ENCODE measurements at places on chromosomes 3 and 15. TPM values are rescaled to one million over a fixed set of nuclear protein-coding genes. Genes with fewer than 3 reads are reported as not detected.

Gene WNT7A
- total RNA-seq = not detected

Gene PLD1
- total RNA-seq = 1.1 TPM

Gene LDHAL6B
- not detected for total RNA-seq

Gene IGSF10
- 0.32 TPM for total RNA-seq

DNA sequence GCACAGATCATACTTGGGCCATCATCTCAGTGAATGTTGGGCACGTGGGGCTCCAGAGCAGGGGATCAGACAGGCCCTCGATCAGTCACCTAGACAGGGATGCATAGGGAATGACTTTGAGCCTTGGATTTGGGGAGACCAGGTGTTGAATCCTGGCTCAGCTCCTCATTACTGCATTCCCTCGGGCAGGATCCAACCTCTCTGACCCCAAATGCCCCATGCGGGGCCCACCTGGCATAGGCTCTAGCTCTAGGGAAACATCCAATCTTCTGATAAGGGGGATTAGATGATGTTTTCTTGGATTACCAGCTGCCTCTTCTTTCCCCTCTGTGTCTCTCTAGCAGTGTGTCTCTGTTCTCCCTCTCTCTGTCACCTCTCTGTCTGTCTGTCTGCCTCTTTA, 22.7 kb downstream of the LOXL1 start:
- DNase-seq = no peak

DNA sequence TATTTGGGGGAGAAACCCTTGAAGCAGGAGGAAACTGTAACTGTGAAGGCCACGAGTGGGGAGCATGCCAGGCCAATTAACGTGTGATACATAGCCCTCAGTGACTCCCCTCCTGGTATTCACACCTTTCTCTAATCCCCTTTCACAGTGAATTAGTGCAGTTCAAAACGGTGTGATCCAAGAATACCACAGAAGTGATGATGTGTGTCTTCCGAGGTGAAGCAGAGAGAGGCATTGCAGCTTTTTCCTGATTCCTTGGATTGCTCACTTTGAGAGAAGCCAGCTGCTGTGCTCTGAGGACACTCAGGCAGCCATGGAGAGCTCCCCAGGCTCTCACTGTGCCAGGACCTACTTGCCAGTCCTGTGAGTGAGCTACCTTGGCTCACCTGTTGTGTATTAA, 17.3 kb downstream of the NIPA2 start:
- DNase-seq = no peak

- DNase-seq = no peak
Observed at GRCh38 chr3:76815561-76815960, 224.3 kb upstream of the ROBO2 start.

Gene INSYN1
- total RNA-seq = 0.29 TPM

Gene SLC2A2
- not detected for total RNA-seq

Gene SMAD6
- 2.4 TPM for total RNA-seq

Gene TRPM1
- total RNA-seq = not detected

GRCh38 chr15:59116141-59116540, 11.2 kb downstream of the CCNB2 start:
- DNase-seq = no peak

- DNase-seq = no peak
Observed at GRCh38 chr3:138513090-138513843, 78.9 kb downstream of the ESYT3 start.

Gene ASB14
- total RNA-seq = not detected

Gene DNAH12
- total RNA-seq = 0.77 TPM

DNA sequence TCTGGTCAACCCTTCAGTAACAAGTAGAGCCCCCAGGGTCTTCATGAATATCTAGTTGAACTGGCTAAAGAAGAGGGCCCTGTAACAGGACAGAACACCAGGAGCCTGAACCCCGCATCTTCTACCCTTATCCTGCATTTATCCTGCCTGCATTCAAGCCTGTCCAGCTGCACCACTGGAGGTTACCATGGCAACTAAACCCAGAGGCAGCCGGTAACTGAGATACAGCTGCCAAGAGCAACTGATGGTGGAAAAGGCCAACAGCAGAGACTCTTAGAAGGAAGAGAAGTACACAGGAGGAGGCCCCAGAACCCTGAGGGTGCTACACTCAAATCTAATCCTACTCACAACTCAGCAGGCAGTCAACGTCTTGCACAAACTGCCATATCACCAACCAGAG, 3.7 kb upstream of the PRKAR2A start:
- peak; percentile 64 for DNase-seq

DNA sequence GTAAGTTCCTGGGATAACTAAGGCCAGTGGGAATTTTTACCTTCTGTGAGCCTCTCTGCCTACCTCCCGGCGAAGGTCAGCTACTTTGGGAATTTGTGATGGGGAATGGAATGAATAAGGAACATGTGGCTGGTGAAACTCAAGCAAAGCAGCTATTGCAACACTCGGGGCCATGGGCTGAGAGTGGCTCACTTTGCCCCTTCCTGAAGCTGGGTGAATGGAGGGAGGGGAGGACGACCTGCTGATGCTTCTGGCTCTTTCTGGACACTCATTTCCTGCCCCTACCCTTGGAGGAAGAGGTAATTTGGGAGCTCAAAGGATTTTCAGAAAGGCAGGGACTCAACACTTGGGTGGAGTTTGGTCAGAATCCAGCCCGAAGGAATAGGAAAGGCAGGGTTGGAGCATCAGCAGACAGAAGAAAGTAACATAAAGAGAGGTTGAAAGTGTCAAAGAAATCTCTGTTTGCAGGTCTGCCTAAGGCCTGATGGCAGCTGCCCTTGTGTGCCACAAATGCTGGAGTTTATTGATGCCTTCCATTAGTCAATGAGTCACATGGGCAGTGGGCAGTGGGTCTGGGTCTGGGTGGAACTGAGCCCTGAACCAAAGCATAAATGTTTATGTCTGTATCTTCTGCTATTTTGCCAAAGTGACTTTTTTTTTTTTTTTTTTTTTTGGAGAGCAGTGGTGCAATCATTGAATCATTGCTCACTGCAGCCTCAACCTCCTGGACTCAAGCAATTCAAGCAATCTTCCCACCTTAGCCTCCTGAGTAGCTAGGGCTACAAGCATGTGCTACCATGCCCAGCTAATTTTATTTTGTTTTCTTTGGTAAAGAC, 12.4 kb downstream of the LAMP3 start:
- no peak for DNase-seq

Gene IQCF5
- not detected for total RNA-seq

Gene SEMA7A
- total RNA-seq = 158 TPM

Gene LRRC31
- not detected for total RNA-seq

Gene CACNA1D
- not detected for total RNA-seq

DNA sequence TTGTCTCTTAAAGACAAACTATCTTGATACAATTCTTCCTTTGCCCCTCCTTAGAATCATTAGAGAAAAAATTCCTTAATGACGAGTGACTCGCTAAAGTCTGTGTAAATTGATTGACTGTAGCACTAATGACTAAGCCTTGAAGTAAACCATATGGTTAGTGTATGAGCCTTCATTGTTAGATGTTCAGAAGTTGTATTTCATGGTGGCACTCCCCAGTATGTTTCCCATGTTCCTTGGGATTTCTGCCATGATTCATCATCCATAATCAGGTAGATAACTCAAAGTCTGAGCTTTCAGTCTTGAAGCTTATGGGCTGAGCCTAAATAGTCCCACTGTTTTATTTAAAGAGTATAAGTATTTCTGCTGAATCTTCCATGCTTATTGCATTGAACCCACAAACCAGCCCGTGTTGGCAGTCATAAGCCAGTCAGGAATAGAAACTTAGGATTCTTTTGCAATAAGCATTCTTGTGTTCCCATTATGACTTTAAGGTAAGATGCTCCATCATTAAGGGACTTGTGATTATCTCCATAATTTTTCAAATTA, 371.2 kb upstream of the RARB start:
- no peak for DNase-seq

DNA sequence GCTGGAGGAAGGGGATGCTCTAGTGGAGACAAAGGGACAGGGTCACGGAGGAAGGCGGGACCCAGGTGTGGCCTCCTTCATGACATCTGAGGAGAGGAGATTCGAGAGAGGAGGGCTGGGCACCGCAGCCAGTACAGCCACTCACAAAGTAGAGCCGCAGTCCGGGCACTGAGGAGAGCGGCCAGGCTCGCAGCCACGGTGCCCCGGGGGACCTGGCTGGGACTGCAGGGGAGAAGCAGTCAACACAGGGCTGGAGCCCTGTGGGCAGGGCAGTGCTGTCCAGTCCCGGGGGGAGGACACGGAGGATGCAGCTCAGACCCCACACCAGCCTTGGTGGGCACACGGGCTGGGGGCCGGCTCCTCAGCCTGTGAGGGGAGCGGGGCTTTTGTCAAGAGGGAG, 40.3 kb downstream of the HMCES start:
- DNase-seq = no peak

Gene PPP4R2
- total RNA-seq = 50.3 TPM

DNA sequence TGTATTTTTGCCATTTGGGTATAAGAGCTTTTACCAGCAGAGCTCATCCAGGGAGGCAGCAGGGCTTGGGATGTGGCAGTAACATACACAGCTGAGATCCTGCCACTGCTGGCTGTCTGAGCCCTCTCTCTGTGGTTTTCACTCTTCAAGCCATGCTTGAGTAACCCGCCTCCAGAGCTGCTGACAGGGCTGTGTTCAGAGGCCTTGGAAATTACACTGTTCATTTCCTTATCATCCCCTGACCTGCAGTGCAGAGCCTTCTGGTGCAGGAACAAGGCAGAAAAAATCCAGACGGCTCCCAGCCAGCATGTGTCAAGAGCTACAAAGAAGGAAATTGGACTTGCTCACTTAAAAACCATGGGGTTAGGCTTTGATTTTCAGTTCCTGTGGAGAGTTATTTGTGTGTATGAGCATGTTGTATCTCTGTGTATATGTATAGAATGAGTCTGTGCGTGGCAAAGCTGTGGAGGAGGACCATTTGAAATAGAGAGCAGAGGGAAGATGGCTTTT, 47.0 kb downstream of the ZNF609 start:
- peak; percentile 62 for DNase-seq

DNA sequence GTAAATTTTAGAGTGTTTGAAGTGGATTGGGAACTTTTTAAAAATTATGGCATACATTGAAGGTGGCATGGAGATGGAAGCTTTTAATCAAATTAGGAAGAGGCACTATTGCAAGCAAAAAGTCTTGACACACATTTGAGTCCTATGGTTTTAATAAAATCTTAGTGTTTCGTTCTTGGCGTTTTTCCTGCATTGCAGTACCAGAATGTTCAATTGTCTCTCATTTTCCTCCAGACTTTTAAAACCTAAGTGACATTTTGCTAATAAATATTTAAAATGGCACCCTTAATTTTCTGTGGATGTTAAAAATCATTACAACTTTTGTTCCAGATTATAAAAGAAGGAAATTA, 2.2 kb downstream of the TGFBR2 start:
- DNase-seq = no peak

DNA sequence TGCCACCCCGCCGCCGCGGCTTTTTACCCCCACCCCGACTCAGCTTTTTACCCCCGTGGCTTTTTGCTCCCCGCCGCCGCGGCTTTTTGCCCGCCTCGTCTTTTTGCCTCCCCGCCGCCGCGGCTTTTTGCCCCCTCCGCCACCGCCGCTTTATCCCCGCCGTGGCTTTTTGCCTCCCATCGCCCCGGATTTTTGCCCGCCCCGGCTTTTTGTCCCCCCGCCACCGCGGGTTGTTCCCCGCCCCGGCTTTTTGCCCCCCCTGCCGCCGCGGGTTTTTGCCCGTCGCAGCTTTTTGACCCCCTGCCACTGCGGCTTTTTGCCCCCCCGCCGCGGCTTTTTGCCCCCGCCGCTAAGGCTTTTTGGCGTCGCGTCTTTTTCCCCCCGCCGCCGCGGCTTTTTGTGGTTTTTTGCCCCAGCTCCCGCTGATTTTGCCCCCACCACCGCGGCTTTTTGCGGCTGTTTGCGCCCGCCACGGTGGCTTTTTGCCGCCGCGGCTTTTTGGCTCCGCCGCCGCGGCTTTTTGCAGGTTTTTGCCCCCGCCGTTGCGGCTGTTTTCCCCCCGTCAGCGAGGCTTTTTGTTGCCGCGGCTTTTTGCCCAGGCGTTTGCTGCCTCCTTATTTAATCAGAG, 597.2 kb downstream of the GOLGA6L6 start:
- DNase-seq = no peak

DNA sequence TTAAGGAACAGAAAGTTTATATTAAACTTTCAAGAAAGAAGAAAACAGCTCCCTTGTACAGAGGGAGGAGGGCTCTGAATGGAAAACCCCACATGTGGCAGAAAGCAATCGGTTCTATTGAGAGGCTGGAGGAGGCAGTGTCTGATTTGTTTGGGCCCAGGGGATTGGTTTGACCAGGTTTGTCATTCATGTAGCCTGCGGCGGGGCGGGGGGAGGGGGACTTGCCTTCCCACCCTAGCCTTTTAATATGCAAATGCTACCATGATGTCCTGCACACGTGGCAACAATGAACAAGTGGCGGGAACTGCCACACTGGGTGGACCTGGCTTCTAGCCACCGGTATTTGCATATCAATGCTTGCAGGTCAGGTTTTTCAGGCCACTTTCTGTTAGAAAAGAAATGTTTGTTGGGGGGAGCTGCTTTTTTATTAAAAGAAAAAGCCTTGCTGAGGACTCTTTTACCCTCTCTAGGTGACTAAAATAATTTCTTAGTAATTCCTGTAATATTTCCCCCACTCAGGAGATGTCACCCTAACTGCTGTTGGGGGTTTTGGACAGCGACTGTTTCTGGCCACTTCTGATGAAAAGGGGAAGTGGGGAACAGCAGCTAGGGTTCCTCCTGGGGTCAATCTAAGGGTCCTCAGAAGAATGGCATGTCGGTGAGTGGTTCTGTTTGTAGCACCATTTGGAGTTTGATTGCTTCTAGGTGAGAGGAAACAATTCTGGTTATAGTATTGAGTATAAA, 691.2 kb downstream of the TBL1XR1 start:
- DNase-seq = no peak

DNA sequence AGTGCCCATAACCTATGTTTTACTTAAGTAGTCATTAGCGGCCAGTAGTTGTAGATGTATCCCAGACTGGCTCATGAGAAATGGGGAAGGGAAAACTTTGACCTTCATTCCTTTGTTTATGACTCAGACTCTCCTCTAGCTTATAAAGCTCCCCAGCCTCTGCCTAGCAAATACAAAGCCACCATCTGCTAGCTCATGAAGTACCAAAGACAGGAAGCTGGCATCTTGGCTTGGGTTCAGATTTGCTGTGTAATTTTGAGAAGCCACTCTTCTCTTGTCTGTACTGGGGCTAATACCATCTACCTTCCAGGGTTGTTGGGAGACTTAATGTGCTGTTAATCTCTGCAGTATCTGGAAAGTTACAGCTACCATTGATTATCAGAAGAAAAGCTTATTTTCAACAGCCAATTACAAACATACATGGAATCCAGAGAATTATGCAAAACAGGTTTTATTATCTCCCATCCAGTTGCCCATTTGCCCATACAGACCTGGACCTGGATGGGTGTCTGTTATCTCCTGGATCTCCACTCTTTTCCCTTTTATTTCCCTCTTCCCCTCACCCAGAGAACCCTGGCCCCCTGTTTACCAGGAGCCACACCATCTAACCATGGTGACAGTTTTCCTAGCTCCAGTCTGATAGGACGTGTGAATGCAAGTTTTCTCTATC, 153.8 kb downstream of the SEMA6D start:
- DNase-seq = peak; percentile 55

DNA sequence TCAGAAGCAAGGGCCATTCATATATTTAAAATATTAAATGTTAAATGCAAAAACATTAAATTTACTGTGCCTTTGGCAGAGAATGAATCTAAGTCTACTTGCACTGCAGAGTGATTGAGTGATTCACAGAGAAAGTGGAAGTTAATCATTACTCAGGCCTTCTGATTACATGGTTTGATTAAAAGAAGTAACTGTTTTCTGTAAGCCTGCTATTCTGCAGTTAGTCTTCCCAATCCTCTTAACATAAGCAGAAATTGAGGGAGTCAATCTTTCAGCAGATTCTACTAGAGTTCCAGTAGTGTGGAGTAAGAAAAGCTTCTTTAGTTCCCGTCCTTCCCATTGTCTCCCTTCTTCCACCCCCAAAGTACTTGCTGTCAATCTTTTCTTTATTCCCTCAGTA, 1.5 kb downstream of the NLGN1 start:
- no peak for DNase-seq

Gene C3orf70
- 0.06 TPM for total RNA-seq

All from LHCN-M2 (cell line).